Body of pancreas (tissue), 4 donors: ENCODE measurements at places on chromosomes 7 and 10. TPM values are rescaled to one million over a fixed set of nuclear protein-coding genes. Genes with fewer than 3 reads are reported as not detected.

DNA sequence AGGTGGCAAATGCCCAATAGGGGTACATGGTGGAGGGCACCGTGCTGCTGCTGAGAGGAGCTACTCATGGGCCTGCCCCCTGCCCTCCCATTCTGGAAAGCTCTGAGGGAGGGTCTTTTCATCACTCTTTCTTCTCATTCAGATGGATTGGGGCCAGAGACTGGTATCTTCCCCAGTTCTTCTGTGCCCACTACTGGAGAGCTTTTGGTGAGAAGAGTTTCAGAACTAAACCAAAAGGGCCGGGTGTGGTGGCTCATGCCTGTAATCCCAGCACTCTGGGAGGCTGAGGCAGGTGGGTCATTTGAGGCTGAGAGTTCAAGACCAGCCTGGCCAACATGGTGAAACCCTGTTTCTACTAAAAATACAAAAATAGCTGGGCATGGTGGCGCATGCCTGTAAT is 12.5 kb downstream of the ADRA2A start:
- H3K27ac ChIP-seq = no peak overlapping the region
- DNase-seq = no peak
- no peaks in the 10 kb centered on the region for H3K27me3 ChIP-seq
- H3K4me1 ChIP-seq = no peaks in the 10 kb centered on the region

DNA sequence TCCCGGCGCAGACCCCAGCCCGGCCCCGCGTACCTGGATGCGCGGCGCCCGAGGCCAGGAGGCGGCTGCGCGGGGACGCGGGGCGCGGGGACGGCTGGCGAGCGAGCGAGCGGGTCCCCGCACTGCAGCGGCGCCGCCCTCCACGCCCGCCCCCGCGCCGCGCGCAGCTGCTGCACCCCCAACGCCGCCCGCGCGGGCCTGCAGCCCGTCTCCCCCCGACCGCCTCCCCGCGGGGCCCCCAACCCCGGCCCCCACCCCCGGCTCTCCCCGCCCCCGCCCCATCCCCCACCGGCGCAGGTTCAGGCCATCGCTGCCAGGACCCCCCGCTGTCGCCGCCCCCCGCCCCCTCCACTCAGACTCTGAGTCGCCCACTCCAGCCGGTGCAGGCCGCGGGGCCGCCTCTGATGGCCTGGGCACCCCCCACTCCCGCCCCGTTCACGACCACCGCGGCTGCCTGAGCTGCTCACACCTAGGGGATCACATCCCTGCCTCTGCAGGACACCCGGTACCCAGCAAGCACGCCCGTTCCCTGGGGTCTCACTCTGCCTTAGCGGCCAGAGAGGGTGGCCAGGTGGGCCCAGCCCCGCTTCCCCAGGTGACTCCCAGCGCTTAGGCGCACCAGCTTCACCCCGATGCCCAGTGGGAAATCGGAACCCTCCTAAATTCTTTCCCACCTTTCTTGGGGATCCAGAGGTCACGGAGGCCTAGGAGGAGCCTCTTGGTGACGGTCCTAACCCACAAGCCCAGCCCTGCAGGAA is 13.9 kb upstream of the DNAAF5 start:
- DNase-seq = peak; percentile 1
- no peak overlapping the region for H3K27ac ChIP-seq
- no peaks in the 10 kb centered on the region for H3K36me3 ChIP-seq
- H3K4me3 ChIP-seq = no peak overlapping the region
- H3K27me3 ChIP-seq = no peaks in the 10 kb centered on the region

GRCh38 chr7:126202177-126202576 is 1050.6 kb downstream of the GRM8 start:
- no peaks in the 10 kb centered on the region for H3K4me1 ChIP-seq
- no peaks in the 10 kb centered on the region for H3K36me3 ChIP-seq
- H3K27me3 ChIP-seq = no peaks in the 10 kb centered on the region
- H3K4me3 ChIP-seq = no peak overlapping the region

Gene EFCAB10
- not detected for total RNA-seq

GRCh38 chr7:105316578-105317344 is 72.0 kb downstream of the SRPK2 start:
- H3K27me3 ChIP-seq = no peaks in the 10 kb centered on the region
- peaks cover 38% of the 10 kb centered on the region for H3K4me1 ChIP-seq
- no peak for DNase-seq

Gene CNPY1
- not detected for total RNA-seq

DNA sequence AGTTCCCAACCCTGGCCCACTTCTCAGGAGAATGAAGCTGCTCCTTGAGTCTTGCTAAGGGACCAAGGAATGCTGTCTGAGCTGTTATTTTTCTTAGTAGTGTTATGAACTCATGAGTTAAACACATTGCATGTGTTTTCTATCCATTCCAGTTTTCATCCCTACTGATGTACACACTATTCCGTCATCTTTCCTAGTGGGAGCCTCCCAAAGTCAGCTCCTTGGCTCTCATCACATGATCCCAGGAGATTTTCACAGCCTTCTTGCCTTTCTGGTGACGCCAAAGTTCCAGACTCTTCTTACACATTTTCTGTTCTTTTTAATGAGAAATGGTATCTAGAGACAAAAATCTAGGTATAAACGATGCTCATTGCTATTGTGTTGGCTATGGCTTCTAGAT is 8.4 kb upstream of the C10orf71 start:
- H3K27me3 ChIP-seq = no peaks in the 10 kb centered on the region
- no peak overlapping the region for H3K27ac ChIP-seq
- no peaks in the 10 kb centered on the region for H3K4me1 ChIP-seq
- no peak for DNase-seq
- no peak overlapping the region for H3K4me3 ChIP-seq
- no peaks in the 10 kb centered on the region for H3K36me3 ChIP-seq

Gene ANTXRL
- total RNA-seq = not detected

Gene ACSL5
- total RNA-seq = 9.6 TPM

DNA sequence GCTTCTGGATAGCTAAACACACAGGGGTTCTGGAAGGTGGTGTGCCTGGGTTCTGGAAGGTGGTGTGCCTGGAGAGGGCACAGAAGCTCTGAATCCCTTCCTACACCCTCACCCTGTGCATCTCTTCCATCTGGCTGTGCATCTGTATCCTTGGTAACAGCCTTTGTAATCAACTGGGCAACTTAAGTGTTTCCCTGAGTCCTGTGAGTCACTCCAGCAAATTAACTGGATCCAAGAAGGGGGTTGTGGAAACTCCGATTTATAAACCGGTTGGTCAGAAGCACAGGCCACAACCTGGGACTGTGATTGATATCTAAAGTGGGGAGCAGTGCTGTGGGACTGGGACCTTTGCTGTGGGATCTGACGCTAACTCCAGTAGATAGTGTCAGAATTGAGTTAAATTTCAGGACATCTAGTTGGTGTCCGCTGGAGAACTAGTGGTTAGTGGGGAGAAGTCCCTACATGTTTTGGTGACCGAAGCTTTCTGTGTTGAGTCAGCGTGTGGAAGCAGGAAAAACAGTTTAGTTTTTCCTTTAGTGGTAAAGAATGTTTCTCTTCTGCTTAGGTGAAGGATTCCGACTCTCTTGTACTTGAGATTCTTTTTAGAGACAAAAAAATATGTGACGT is 228.1 kb downstream of the BMPER start:
- H3K36me3 ChIP-seq = no peaks in the 10 kb centered on the region
- H3K27me3 ChIP-seq = no peaks in the 10 kb centered on the region
- H3K27ac ChIP-seq = no peak overlapping the region
- no peak for DNase-seq

GRCh38 chr7:20114468-20114867 is 102.7 kb downstream of the MACC1 start:
- H3K4me3 ChIP-seq = no peak overlapping the region
- DNase-seq = peak; percentile 57
- no peaks in the 10 kb centered on the region for H3K4me1 ChIP-seq

- no peak for DNase-seq
- no peaks in the 10 kb centered on the region for H3K27me3 ChIP-seq
Measured at GRCh38 chr7:92988941-92989545, 128.7 kb downstream of the SAMD9 start.

- no peak for DNase-seq
- peaks cover 12% of the 10 kb centered on the region for H3K4me1 ChIP-seq
- H3K36me3 ChIP-seq = no peaks in the 10 kb centered on the region
- H3K27ac ChIP-seq = no peak overlapping the region
Measured at GRCh38 chr10:114730291-114730690, 72.2 kb upstream of the ABLIM1 start.

DNA sequence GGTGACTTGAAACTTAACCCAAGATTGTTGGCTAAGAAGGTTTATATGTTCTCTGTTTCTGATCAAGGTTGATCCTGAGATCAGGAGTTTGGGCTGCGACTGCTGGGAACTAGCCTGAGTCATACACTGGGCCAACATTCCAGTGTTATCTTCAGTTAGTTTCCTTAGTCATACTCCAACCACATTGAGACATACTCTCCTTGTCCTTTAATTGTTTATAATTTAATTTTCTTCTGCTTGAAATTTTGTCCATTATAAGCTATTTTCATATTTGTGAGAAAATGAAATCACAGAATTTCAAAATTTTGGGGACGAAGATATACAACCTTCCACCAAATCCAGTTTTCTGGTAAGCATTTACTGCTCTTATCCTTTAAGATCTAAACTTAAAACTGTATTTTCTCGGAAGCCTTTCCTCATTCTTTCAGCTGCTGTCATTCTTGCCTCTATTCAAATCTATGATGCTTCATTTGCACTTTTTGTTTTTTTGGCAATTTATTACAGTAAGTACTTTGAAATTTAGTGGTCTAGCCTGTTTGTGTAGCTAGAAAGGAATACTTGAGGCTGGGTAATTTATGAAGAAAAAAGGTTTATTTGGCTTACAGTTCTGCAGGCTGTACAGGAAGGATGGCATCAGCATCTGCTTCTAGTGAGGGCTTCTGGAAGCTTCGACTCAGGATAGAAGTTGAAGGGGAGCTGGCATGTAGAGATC is 63.4 kb upstream of the POT1 start:
- no peaks in the 10 kb centered on the region for H3K4me1 ChIP-seq
- H3K4me3 ChIP-seq = no peak overlapping the region
- no peaks in the 10 kb centered on the region for H3K27me3 ChIP-seq
- no peak for DNase-seq

- H3K27me3 ChIP-seq = no peaks in the 10 kb centered on the region
- H3K4me3 ChIP-seq = no peak overlapping the region
- DNase-seq = no peak
- no peaks in the 10 kb centered on the region for H3K4me1 ChIP-seq
- no peaks in the 10 kb centered on the region for H3K36me3 ChIP-seq
- H3K27ac ChIP-seq = no peak overlapping the region
Measured at GRCh38 chr10:24652381-24652957, 71.2 kb downstream of the ARHGAP21 start.

Gene ADARB2
- 8.0 TPM for total RNA-seq

DNA sequence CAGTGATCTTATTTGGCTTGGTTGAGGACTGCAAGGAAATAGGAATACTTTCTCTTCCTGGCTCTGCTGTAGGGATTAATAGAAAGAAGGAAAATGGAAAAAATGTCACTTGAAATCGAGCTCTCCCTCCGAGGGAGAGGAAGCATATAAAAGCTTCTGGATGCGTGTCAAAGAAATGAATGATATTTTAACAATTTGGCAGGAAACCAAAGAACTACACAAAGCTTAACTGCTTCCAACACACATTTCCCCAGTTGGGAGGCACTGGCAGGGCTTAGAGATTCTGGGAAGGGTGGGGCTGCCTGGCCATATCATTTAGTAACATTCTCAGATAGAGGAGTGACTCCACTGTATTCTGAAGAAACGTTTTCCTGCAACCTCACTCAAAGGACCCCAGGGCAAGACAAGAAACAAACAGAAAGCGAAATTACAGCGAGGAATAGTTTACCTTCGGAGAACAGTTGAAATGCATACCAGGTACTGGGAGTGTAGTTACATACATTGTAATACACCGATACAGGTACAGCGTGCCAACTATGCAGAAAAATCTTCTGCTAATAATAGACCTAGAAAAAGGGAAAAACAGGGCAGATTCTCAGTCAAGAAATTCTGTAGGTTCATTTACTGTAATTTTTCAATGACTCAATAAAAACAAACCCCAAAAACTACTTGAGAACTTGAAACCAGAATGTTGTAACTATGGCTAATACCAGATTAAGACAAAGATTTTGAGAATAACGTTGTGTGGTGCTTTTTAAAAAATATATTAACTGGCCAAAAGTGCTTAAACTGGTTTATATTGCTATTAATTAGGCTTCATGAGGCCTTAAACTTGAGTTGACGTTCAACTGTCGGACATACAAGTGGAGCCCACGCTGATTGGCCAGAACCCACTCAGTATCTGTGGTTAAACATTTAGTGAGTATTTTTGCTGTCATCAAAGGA is 75.7 kb upstream of the ASAH2 start:
- no peak for DNase-seq
- H3K4me3 ChIP-seq = no peak overlapping the region
- H3K4me1 ChIP-seq = peaks cover under 1% of the 10 kb centered on the region
- H3K36me3 ChIP-seq = no peaks in the 10 kb centered on the region
- no peaks in the 10 kb centered on the region for H3K27me3 ChIP-seq
- no peak overlapping the region for H3K27ac ChIP-seq

DNA sequence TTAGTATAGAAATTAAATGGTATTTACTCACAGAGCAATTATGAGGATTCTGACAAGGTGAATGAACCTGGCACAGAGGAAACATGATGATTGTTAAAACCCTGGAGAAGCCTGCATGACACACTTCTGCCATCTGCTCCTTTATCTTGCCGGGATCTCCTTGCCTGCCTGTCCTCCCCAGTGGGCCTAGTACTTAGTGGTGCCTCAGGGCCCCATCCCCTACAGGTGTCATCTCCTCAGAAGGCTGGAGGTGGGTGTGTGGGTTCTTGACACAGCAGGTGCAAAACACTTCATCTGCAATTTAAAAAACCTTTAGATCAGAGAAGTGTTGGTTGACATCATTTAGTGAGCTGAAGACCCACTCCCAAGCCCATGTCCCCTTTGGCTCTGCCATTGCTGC is 261.2 kb downstream of the ADRA2A start:
- DNase-seq = no peak
- no peak overlapping the region for H3K27ac ChIP-seq
- no peak overlapping the region for H3K4me3 ChIP-seq
- H3K36me3 ChIP-seq = no peaks in the 10 kb centered on the region
- no peaks in the 10 kb centered on the region for H3K27me3 ChIP-seq
- H3K4me1 ChIP-seq = no peaks in the 10 kb centered on the region

Gene CDHR3
- 1.6 TPM for total RNA-seq

DNA sequence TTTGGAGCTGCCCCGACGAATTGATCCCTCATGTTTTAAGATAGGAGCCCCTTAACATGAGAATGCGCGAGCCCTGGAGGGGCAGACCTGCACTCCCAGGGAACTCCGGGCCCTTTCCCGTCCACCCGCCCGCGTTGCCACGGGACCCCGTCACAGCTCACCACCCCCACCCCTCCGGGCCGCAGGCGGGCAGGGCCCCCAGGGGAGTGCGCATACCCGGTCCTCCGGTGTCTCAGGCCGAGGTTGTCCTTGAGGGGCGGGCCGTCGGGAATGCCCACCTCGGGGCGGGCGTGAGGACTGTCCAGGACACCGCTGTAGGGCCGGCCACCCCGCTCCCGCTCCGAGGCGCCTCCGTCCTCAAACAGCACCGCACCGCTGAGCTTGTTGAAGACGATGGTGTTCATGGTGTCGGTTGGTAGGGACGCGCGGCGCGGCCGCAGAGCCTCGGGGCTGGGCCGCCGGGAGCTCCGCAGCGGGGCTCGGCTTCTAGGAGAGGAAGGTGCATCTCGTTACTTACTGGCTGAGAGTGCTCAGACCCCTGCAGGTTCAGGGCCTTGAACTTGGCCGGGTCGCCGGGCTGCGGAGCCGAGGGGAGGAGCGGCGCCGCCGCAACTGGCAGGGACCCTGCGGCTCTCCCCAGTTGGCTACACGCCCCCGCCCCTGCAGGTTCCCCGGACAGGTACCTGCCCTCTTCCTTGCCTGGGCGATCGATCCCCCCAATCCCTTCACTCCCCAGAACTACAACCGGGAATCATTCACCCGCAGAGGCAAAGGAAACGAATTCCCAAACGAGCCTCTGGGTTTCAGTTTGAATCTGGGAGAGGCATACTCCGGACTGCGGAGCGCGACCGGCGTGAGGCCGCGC is 2.4 kb downstream of the MKX start:
- peak overlapping the region; percentile 84 for H3K27ac ChIP-seq
- peak; percentile 21 for DNase-seq
- peak overlapping the region; percentile 52 for H3K4me3 ChIP-seq
- no peaks in the 10 kb centered on the region for H3K36me3 ChIP-seq
